ENCODE measurements at places on chromosomes 12 and 14.

- H3K4me1 ChIP-seq = peaks cover 9% of the 10 kb centered on the region
- H3K4me3 ChIP-seq = no peak overlapping the region
- H3K36me3 ChIP-seq = no peaks in the 10 kb centered on the region
- no peak for DNase-seq
- no peak overlapping the region for H3K27ac ChIP-seq
Observed at GRCh38 chr14:105043641-105044040, 21.6 kb downstream of the GPR132 start.

GRCh38 chr12:2335513-2335912 is 282.7 kb downstream of the CACNA1C start:
- H3K27me3 ChIP-seq = peaks cover 2% of the 10 kb centered on the region
- DNase-seq = no peak
- no peaks in the 10 kb centered on the region for H3K4me1 ChIP-seq
- no peaks in the 10 kb centered on the region for H3K36me3 ChIP-seq

DNA sequence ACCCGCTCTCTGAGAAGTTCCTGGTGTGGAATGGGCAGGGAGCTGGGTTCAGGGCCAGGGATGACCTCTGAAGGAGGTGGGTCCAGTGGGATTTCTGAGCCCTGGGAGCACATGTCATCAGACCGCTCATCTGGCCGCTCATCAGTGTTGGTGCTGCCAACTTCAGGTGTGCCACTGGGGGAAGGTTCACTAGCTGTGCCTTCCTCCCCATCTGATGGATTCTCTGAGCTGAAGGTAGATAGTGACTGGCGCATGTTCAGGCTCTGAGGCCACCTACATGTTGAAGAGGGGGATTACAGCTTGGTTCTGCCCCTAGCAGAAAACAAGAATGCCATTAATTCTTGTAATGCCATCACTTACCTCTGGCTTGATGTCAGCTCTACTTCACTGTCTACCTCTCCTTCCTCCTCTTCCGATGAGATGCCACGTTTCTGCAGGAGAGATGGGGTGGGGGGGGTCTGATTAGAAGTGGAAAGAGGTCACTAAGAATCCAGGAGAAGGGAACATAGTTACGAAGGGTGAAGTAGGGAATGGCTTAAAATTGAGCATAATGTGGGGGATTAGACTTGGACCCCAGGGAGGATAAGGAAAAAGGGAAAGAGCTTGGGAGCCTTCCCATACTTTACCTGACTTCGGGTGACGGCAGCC is 17.2 kb downstream of the MAP3K12 start:
- peak; percentile 34 for DNase-seq
- H3K4me1 ChIP-seq = no peaks in the 10 kb centered on the region
- no peak overlapping the region for H3K4me3 ChIP-seq
- H3K27ac ChIP-seq = no peak overlapping the region
- no peaks in the 10 kb centered on the region for H3K27me3 ChIP-seq

- H3K27ac ChIP-seq = no peak overlapping the region
- peaks cover 10% of the 10 kb centered on the region for H3K4me1 ChIP-seq
- DNase-seq = no peak
- H3K27me3 ChIP-seq = no peaks in the 10 kb centered on the region
- H3K4me3 ChIP-seq = no peak overlapping the region
- H3K36me3 ChIP-seq = no peaks in the 10 kb centered on the region
Observed at GRCh38 chr14:68822132-68822651, 29.3 kb upstream of the ZFP36L1 start.

DNA sequence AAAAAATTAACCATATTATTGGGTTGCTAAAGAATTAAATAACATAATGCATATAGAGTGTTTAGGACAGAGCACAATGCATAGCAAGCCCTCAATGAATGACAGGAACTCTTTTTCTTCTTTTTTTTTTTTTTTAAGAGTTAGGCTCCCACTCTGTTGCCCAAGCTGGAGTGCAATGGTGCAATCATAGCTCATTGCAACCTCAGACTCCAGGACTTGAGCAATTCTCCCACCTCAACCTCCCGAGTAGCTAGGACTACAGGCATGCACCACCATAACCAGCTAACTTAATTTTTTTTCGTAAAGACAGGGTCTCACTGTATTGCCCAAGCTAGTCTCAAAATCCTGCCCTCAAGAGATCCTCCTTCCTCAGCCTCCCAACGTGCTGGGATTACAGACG is 20.5 kb upstream of the MTERF2 start:
- no peak overlapping the region for H3K4me3 ChIP-seq
- no peaks in the 10 kb centered on the region for H3K4me1 ChIP-seq
- H3K36me3 ChIP-seq = peaks cover 6% of the 10 kb centered on the region
- H3K27ac ChIP-seq = no peak overlapping the region

GRCh38 chr14:99699085-99699760 is 15.1 kb downstream of the CYP46A1 start:
- no peak for DNase-seq
- H3K27me3 ChIP-seq = peaks cover 2% of the 10 kb centered on the region
- H3K36me3 ChIP-seq = no peaks in the 10 kb centered on the region
- H3K4me3 ChIP-seq = no peak overlapping the region
- no peaks in the 10 kb centered on the region for H3K4me1 ChIP-seq
- H3K27ac ChIP-seq = no peak overlapping the region

DNA sequence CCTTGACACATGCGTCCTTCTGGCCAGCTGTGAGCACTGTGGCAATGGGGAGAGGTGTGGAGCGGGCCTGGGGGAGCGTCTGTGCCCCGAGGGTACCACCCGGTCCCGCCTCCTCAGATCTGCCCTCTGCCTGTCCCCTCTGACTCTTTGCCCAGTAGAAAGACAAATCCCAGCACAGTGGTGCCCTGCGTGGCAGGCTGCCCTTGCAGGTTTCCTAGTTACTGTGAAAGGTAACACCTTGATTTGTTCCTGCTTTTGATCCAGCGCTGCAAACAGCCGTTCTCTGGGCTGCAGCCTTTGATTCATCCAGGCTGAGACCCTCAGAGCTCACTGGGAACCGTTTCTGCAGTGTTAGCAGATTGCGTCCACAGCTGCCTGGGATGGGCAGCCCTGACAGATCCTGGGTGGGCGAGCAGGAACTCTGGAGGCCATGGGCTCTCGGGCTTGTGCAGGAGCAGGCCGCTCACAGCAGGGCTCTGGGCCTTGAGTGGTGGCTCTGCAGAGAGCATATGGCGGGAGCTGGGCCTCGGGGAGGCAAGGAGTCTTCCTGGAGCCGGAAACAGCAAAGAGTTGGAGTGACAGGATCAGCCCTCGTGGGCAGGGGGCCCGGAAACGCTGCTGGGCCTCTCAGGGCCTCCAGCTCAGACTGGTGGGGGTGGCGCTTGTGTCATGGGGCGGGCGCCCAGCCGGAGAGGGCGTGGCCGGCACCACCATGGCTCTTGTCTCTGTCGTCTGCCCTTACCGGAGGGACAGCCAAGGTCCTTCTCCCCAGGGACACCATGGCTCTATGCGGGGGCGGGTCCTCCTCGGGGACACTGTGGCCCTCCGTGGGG is 16.6 kb downstream of the FBRSL1 start:
- H3K27ac ChIP-seq = no peak overlapping the region
- H3K4me1 ChIP-seq = no peaks in the 10 kb centered on the region
- DNase-seq = peak; percentile 53
- H3K36me3 ChIP-seq = peaks cover 10% of the 10 kb centered on the region
- H3K27me3 ChIP-seq = no peaks in the 10 kb centered on the region
- H3K4me3 ChIP-seq = no peak overlapping the region

DNA sequence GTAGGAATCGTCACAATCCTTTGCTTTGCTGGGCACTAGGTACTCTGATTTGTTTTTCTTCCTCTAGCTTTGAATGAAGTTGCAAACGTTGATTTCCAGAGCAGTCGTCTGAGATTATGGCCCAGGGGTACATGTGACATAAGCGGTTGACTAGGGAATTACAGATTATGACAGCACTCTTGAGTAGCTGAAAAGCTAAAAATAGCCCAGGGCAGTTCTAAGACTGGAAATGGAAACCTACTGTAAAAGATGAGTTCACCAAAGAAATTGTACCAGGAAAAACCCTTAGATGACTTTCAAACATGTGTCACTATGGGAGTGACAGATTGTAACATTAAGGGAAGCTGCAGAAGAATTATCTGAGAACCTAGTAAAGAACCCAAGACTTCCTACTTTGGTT is 108.5 kb downstream of the ANO6 start:
- H3K36me3 ChIP-seq = no peaks in the 10 kb centered on the region
- no peak overlapping the region for H3K27ac ChIP-seq
- DNase-seq = no peak
- no peaks in the 10 kb centered on the region for H3K27me3 ChIP-seq

DNA sequence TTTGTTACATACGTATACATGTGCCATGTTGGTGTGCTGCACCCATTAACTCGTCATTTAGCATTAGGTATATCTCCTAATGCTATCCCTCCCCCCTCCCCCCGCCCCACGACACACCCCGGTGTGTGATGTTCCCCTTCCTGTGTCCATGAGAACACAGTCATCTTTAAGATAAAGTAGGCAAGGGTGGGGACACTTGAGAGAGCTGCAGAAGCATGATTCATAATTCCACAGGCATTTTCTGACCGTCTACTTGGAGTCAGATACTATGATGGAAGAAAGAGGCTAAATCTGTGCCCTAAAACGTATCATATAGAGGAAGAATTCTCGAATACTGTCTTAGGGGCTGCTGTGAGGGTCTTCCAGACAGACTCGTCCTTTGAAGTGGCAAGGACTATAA is 145.9 kb upstream of the VASH1 start:
- no peaks in the 10 kb centered on the region for H3K4me1 ChIP-seq
- no peak overlapping the region for H3K4me3 ChIP-seq
- H3K27me3 ChIP-seq = peaks cover 4% of the 10 kb centered on the region
- H3K36me3 ChIP-seq = no peaks in the 10 kb centered on the region
- no peak overlapping the region for H3K27ac ChIP-seq

DNA sequence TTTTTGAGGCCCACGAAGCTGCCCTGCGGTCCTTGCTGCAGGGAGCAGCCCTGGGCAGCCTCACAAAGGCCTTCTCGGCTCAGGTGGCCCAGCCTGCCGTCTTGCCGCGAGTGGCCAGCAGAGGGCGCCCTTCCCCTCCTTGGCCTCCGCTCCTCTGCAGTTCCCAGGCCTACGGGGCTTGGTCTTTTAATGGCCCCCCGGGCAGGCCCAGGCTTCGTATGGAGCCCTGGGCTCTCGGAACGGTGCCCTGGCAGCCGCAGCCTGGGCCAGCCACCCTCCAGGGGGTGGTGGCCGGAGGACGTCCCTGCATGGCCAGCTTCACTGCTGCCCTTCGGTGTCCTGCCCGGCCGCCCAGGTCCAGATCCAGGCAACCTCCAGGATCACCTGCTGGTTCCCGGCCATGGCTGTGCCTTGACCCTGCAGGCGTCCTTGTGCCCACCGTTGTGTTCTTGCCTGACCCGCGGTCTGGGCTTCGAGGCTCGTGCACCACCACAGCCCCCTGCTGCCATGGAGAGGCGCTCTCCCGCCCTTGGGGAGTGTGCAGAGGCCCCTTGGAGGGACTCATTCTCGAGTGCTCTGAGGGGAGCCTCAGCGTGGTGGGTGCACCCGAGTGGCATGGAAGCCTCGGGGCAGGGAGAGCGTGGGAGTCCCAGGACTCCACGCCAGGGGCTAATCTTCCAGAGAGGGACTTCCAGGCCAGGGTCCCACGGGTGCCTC is 9.4 kb downstream of the ASPG start:
- peak; percentile 69 for DNase-seq
- no peaks in the 10 kb centered on the region for H3K36me3 ChIP-seq
- no peak overlapping the region for H3K4me3 ChIP-seq
- no peaks in the 10 kb centered on the region for H3K27me3 ChIP-seq

- no peak for DNase-seq
- H3K27me3 ChIP-seq = peaks cover 13% of the 10 kb centered on the region
- H3K4me3 ChIP-seq = no peak overlapping the region
Observed at GRCh38 chr12:67043771-67044170, 225.4 kb upstream of the CAND1 start.

GRCh38 chr14:73100334-73100733 is 36.0 kb upstream of the PSEN1 start:
- DNase-seq = no peak
- no peak overlapping the region for H3K27ac ChIP-seq
- no peaks in the 10 kb centered on the region for H3K4me1 ChIP-seq

DNA sequence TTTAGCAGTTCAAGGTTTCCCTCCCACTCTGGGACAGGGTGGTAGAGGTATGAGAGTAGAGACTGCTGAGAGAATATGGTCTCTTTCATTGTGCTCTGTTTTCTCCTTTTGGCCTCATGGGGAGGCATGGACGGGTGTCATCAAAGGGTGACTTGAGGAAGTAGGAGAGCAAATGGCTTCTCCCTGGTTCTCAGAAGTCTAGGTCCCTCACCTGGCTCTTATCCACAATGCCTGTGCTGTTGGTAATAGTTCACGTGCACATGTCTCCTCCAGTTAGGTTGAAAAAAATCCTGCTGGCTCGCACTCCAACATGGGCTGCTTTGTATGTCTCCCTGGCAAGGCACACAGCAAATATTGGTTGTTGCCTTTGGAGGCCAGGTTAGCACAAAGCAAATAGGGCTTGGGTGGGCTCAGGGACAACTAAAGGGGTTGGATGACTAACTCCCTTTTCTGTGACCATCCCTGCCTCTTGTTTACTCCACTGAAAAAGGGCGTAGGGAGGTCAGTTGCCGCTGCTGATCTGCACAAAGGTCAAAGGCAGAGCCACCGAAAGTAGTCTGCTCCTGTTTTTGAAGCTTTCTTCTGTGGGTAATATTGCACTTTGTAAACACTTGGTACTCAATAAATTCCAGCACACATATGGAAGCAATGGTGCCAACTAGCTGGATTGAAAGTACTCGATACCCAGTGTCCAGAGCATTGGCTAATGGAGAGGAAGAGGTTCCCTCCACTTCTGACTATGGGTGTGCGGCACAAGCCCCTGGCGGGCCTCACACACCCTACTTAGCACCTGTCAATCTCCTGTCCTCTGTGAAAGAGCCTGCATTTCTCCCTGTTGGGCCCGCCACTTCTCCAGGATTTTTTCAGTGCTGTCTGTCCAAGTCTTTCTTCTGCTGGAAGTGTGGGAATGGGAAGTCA is 121.8 kb downstream of the SLC38A6 start:
- no peaks in the 10 kb centered on the region for H3K36me3 ChIP-seq
- no peaks in the 10 kb centered on the region for H3K4me1 ChIP-seq
- no peak overlapping the region for H3K27ac ChIP-seq
- no peak for DNase-seq
- H3K4me3 ChIP-seq = no peak overlapping the region

DNA sequence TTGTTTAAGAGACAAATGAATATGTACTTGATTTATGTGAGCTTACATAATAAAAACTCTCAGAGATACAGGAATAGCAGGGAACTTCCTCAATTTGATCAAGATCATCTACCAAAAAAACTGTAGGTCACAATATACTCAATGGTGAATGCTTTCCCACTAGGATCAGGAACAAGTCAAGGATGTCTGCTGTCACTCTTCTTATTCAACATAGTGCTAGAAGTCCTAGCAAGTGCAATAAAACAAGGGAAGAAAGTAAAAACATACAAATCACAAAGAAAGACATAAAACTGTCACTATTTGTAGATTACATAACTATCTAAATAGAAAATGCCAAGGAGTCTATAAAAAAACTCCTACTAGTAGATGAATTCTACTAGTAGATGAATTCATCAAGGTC is 41.9 kb upstream of the PAWR start:
- no peak overlapping the region for H3K27ac ChIP-seq
- H3K4me1 ChIP-seq = no peaks in the 10 kb centered on the region
- no peak for DNase-seq
- no peak overlapping the region for H3K4me3 ChIP-seq
- H3K27me3 ChIP-seq = no peaks in the 10 kb centered on the region

GRCh38 chr12:53456654-53457366 is 4.9 kb downstream of the PCBP2 start:
- no peak for DNase-seq
- H3K27ac ChIP-seq = no peak overlapping the region
- H3K36me3 ChIP-seq = peaks cover 90% of the 10 kb centered on the region
- H3K4me1 ChIP-seq = peaks cover 37% of the 10 kb centered on the region

All from DND-41 (cell line).